ENCODE measurements at places on chromosomes 16 and 17.

- DNase-seq, result no peak
Observed at GRCh38 chr17:31226950-31227349, 70.1 kb downstream of the OMG start.

- DNase-seq, result peak; percentile 77
Observed at GRCh38 chr17:1122533-1123392, 57.0 kb downstream of the ABR start.

GRCh38 chr17:81217491-81217890 lies 5.3 kb downstream of the CEP131 start:
- DNase-seq, result no peak

GRCh38 chr16:3518292-3518985 lies 17.6 kb downstream of the CLUAP1 start:
- no peak for DNase-seq

DNA sequence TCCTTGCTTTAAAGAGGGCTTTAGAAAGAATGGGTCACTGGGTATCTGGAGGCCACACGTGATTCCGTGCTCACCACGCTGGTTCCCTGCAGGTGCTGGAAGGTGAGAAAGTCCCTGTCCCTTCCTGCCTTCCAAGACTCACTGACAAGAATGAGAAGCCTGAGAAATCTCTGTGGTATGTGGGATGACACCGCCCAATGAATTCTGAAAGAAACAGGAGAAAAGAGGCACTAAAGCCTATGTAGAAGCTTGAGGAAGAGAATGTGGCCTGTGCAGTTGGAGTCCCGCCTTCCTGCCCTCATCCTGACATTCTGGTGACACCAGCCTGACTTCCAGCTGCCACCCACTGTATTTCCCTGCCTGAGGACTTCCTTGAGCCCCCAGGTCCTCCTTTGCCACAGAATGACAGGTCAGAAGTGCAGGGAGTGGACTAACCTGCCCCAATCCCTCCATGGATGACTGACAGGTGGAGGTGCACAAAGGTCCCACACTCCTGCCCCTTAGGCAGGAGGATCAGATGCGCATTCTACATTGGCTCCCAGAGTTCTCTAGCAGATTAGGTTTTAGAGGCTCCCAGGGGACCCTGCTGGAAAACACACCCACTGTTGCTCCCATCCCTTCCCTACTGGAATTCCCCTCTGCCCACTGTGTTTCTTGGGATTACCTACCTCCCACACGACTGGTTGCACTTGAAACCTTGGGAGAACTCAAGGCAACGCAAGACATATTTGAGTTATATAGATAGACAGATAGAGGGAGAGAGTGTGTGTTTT lies 38.6 kb upstream of the TENT4B start:
- no peak for DNase-seq

- no peak for DNase-seq
Observed at GRCh38 chr17:74815550-74816370, 39.6 kb upstream of the NAT9 start.

- no peak for DNase-seq
Observed at GRCh38 chr17:47867813-47868533, 17.0 kb upstream of the SP6 start.

DNA sequence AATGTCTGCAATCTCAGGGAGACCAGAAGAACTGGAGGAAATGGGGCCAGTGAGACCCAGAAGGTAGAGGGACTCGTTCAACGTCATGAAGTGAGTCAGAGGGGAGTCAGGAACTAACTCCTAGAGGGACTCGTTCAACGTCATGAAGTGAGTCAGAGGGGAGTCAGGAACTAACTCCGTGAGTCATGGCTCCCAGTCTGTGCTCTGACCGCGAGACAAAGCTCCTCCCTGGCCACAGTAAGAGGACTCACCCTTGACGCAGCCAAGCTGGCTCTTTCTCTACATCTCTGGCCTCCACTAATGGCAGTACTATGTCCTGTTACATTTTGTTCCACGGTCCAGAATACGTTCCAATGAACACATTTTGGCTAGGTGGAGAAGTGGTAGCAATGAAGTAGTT lies 902.5 kb downstream of the KCNJ2 start:
- no peak for DNase-seq

- no peak for DNase-seq
Observed at GRCh38 chr17:38919316-38920078, 5.9 kb upstream of the LASP1NB start.

GRCh38 chr16:16890964-16891363 lies 512.0 kb downstream of the NPIPA7 start:
- no peak for DNase-seq

GRCh38 chr16:12620150-12620549 lies 183.5 kb downstream of the CPPED1 start:
- DNase-seq, result no peak

- DNase-seq, result no peak
Observed at GRCh38 chr17:60141111-60142018, 8.4 kb upstream of the CA4 start.

GRCh38 chr16:56298948-56299596 lies 107.8 kb downstream of the GNAO1 start:
- DNase-seq, result no peak

- no peak for DNase-seq
Observed at GRCh38 chr16:81212830-81213465, 25.5 kb upstream of the BCO1 start.

GRCh38 chr17:39178536-39178935 lies 12.6 kb upstream of the ARL5C start:
- DNase-seq, result no peak

- DNase-seq, result no peak
Observed at GRCh38 chr16:86610779-86611524, 32.6 kb downstream of the FOXL1 start.

- peak; percentile 52 for DNase-seq
Observed at GRCh38 chr17:45431531-45432404, 902 bp downstream of the ARHGAP27 start.

DNA sequence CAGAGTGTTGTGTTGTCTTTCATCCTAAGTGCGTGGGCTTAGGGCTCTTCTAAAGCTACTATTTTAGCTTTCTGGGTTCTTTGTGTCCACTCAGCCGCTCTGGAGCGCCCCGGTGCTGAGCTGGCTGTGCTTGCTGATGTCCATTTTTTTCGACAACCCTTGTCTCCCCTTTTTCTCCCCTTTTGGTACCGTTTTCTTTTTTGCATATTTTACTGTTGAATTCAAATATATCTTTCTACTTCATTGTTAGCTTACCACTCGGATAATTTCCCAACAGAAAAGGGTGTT lies 1.2 kb downstream of the SRRM2 start:
- DNase-seq, result no peak

DNA sequence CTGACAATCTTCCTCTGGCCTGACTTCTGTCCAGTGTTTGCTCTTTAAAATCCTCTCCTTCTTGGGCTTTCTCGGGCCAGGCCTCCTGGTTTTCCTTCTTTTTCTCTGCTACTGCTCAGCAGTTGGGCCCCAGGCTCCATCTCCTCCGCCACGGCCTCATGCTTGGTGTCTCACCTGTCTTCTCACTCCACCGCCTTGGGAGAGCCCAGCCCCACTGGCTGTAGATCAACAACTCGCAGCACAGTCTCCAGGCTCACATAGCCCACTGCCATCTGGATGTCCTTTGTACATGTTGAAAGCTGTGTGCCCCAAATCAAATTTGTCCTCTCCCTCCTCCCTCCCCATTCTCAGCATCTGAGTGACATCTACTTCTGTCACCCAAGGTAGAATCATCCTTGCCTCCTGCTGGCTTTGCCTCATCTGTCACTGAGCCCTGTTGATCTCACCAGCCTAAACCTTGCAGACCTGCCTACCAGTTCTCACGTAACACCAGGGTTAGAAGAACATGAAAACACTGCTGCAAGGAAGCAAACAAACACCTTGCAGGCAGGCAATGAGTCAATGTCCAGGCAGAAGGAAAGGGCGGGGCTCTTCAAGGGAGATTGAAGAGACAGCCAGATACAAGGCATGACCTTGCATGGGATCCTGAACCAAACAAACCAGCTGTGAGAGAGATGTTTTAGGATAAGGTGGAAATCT lies 103.2 kb upstream of the SMURF2 start:
- no peak for DNase-seq

- no peak for DNase-seq
Observed at GRCh38 chr17:75260641-75261335, 618 bp downstream of the GGA3 start.

DNA sequence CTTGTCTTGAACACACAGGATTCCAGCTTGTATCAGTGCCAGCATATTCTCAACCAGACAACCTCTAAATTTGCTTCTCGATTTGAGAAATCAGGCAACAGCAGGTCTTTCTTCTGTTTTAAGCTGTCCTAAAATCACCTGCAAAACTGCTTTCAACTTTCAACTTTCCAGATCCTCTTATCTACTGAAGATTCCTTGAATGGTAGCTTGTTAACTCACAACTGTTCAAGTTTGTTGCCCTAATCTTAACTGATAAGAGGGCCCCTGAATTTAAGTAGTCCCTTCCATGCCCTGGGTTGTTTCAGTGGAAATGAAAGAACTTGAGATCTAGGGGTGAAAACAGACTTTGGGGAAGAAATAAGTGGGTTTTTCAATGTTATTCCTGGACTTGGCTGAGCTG lies 57.2 kb downstream of the CHD9 start:
- DNase-seq, result no peak

GRCh38 chr16:81263470-81264220 lies 25.2 kb downstream of the BCO1 start:
- DNase-seq, result no peak

DNA sequence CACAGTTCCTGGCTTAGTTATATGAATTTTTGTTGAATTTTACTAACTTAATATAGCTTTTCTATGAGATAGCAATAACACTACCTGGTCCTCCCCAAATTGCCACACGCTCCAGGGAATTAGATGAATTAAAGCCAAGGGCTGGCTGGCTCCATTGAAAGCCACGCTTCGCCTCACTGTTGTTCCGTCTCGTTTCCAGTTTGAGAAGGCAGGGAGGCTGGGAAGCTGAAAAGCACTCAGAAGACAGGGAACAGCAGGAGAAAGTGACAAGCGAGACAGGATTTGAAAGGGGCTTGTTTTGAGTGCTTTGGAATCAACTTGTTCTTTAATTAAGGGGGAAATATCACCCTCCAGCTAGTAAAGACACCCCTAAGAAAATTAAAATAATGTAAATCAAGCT lies 425.3 kb downstream of the CA10 start:
- no peak for DNase-seq

GRCh38 chr16:71564335-71564967 lies 12.4 kb downstream of the TAT start:
- no peak for DNase-seq

DNA sequence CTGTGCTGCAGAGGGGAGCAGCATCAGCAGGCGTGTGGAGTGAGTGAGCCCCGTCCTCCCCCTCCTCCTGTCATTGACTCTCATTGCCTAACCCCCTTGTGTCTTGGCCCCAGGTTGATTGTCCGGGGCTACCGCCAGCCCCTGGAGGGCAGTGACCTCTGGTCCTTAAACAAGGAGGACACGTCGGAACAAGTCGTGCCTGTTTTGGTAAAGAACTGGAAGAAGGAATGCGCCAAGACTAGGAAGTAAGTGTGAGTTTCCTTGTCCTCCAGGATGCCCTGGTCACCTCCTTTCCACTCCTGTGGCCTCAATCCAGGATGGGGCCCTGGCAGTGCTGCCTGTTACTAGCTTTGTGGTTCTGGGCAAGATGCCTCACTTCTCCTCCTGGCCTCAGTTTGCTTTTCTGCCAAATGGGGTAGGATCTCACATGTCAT lies 87.0 kb downstream of the ABCC1 start:
- DNase-seq, result no peak

GRCh38 chr17:78258323-78259191 lies 27.1 kb downstream of the TMEM235 start:
- DNase-seq, result peak; percentile 35

- DNase-seq, result no peak
Observed at GRCh38 chr17:61458421-61459141, 6.4 kb downstream of the TBX4 start.

- DNase-seq, result no peak
Observed at GRCh38 chr16:88469615-88470395, 16.7 kb downstream of the ZFPM1 start.

GRCh38 chr16:29876594-29877249 lies 13.7 kb upstream of the CDIPT start:
- no peak for DNase-seq

- DNase-seq, result no peak
Observed at GRCh38 chr16:57143149-57143921, 42.5 kb downstream of the PSME3IP1 start.

DNA sequence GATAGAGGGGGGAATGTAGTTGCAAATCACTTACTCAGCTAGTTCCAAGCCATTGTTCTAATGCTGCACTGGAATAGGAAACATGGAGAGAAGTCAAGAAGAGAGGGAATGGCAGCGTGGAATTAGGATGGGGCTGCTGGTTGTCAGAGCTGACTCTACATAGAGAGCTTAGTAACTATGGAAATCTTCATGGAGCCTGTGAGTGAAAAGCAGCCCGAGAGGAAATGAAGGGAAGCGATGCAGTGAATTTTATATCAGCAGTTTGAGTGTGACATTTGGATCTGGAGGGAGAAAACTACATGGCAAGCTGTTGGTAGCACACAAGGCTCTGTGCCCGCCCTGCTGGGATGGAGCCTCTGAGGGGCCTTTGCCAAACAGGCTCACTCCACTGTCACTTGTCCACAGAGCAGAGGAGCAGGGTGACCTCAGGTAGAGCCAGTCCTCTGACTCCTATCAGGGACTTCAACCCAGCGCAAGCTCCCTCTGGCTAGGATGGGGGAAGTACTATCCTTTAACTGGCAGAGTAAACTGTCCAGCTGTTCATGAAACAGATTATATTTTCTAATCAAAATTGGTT lies 27.9 kb upstream of the PMFBP1 start:
- DNase-seq, result no peak

- DNase-seq, result peak; percentile 60
Observed at GRCh38 chr16:27235055-27235937, 32.0 kb downstream of the KDM8 start.

- DNase-seq, result peak; percentile 38
Observed at GRCh38 chr16:88456356-88457292, 3.5 kb downstream of the ZFPM1 start.

GRCh38 chr17:46972346-46972745 lies 6.7 kb downstream of the RPRML start:
- DNase-seq, result no peak

DNA sequence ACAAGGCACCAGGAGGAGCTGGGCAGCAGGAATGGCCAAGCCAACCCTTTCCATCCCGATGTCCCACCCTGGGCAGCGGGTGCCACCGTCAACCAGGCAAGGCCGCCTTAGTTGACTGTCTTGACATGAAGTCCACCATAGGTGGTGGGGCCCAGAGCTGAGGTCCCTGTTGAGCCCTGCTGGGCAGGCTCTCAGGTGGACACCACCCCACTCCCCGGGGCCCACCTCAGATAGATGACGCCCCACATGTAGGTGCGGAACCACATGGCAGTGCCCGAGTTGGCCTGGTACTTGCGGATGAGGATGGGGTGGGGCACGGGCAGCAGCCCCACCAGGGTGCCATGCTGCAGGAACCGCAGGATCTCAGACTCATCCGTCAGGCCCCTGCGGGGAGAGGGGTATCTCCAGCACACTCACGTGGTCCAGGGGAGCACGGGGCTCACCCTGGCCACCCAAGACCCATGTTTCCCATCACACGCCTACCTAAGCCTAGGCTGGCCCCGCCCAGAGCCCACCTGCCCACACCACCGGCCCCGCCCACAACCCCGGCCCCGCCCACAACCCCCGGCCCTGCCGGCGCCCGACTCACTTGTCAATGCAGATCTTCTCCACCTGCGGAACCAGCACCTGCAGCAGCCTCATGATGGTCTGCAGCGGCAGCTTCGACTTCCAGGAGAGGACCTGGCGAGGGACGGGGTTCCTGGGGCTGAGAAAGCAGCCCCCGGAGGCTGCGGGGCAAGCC lies 16.2 kb downstream of the OTOP3 start:
- no peak for DNase-seq

All from stimulated activated CD8-positive, alpha-beta memory T cell treated with anti-CD3 and anti-CD28 coated beads, Interleukin-4, amount 100 ng/mL, for 1 hour (primary cell).